ENCODE measurements at places on chromosomes 5 and 9. TPM values are rescaled to one million over a fixed set of nuclear protein-coding genes. Genes with fewer than 3 reads are reported as not detected.

DNA sequence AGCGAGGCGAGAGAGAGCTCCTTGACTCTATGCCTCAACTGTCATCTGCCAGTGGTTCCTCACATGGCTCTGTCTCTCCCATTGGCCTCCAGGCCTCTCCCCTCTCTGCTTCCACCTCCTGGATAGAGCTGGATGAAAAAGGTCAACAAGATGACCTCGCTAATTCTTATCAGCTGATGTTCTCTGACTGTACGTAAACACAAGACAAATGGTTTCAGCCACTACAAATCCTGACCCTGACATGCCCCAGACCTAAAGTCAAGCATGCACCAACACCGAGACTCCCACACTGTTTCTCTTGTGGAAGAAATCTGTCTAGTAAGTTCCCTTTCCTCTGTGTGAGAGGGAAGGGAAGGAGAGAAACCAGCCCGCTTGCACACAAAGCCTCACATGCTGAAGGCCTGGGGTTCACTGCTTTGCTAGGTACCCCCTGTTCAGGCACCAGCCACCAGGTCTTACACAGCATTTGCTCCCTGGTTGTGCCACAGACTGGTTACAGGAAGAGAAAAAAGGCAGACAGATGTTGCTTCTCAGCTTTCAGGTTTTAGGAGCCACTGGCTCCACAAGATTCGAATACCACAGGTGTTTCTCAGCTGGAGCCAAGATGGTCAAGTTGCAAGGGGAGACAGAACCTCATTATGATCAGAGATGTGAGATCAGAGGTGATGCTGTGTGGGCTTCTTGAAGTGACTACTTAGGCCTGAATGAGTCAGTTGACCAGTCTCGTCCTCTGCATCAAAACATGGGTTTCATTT is 592.5 kb downstream of the CCDC171 start:
- DNase-seq = no peak

DNA sequence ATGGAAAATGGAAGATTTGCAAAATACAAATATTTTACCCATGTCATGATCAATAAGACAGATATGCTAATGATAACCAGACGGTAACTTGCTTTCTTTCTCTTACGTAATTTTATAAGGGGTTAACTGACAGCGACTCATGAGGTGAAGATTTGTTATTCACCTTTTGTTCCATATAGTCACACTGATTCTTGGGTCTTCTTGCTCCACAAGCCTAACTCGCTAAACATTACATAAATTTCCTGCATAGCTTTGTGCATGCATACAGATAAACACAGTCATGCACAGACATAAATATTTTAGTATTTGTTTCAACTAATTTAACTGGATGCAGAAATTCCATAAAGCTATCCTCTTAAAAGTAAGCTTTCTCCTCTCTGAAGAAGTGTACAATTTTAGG is 225.9 kb downstream of the VPS13A start:
- no peak for DNase-seq

DNA sequence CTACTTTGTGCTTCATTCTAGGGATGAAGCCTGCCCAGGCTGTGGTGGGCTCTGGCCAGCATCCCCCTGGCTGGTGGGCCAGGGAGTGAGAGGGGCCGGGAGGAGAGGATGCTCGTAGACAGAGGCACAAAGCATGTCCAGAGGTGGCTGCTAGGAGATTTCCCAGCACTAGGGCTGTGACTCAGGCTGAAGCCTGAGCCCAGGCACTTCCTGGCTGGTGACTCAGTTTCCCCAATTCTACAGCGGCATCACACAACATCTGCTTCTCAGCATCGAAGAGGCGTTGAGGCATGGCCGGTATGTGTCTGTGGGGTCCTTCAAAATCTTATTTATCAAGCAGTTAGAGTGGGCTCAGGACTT is 55.6 kb downstream of the DUSP1 start:
- DNase-seq = no peak

- no peak for DNase-seq
Observed at GRCh38 chr5:85453026-85453349, 1068.3 kb upstream of the EDIL3 start.

GRCh38 chr5:68032216-68032762 is 183.3 kb upstream of the PIK3R1 start:
- no peak for DNase-seq

DNA sequence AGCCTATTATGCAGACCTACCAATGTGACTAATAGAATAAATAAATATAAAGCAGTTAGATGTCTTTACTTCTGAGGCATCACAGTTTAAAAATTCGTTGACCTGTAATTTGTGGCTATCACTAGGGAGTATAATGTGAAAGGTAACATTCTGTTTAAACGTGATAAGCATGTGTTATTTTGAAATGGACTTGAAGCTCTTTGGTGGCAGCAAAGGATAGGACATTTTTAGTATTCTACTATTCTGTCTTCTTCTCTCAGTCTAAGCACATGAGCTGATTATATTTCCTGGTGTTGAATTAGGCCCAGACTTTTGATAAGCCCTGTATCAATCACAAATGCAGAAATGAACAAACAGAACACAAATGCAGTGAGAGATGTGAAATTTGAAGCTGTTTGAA is 974.0 kb upstream of the CDH10 start:
- DNase-seq = no peak

- DNase-seq = no peak
Observed at GRCh38 chr5:180596668-180597231, 5.5 kb upstream of the SCGB3A1 start.

FBXL7 gene
- total RNA-seq = 21.1 TPM

- no peak for DNase-seq
Observed at GRCh38 chr9:114991861-114992260, 61.5 kb upstream of the TNFSF8 start.

- no peak for DNase-seq
Observed at GRCh38 chr5:95973793-95974325, 12.2 kb upstream of the ELL2 start.

DNA sequence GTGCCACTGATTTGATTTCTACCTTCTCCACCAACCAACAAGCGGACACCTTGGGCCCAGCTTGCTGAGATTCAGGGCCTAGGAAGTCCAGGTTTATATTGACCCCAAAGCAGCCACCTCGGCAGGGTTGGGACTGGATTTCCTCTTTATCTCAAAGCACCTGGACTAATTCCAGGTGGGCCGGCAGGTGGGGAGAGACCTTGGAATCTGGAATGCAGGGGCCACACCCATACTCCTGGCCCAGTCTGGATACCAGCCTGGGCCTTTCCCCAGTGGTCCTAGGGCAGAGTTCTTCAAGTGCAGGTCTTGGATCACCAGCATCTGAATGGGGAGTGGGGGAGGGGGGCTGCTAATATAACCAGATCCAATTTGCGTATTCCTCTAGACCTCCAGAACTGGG is 93.1 kb downstream of the PCDH1 start:
- DNase-seq = no peak

PTGES2 gene
- total RNA-seq = 101 TPM

- DNase-seq = no peak
Observed at GRCh38 chr9:10050016-10050415, 562.8 kb downstream of the PTPRD start.

GRCh38 chr9:38284588-38285051 is 107.9 kb upstream of the ALDH1B1 start:
- no peak for DNase-seq

- DNase-seq = no peak
Observed at GRCh38 chr9:126723807-126724172, 81.0 kb upstream of the ZBTB43 start.

PCDHGA12 gene
- 10.6 TPM for total RNA-seq

C5orf63 gene
- 0.98 TPM for total RNA-seq

GRCh38 chr5:118789366-118789765 is 199.0 kb downstream of the DTWD2 start:
- no peak for DNase-seq

DNA sequence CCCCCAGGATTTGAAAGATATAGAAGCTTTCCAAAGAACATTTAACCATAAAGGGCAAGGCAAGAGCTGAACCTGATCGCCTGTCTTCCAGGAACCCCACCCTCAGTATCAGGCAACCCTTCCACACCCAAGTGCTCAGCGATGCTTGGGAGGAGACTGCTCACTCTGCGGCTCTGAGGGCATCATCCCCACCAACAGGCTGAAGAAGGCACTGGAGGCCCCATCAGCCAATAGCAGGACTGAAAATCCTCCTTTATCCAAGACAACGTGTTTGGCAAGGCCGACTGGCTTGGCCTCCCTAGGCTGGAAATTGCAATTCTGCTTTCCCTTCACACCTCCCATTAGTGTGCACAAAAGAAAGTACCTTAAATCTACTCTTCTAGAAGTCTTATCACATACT is 1.4 kb upstream of the PPP2CA start:
- DNase-seq = no peak

ENTREP1 gene
- 12.5 TPM for total RNA-seq

DNA sequence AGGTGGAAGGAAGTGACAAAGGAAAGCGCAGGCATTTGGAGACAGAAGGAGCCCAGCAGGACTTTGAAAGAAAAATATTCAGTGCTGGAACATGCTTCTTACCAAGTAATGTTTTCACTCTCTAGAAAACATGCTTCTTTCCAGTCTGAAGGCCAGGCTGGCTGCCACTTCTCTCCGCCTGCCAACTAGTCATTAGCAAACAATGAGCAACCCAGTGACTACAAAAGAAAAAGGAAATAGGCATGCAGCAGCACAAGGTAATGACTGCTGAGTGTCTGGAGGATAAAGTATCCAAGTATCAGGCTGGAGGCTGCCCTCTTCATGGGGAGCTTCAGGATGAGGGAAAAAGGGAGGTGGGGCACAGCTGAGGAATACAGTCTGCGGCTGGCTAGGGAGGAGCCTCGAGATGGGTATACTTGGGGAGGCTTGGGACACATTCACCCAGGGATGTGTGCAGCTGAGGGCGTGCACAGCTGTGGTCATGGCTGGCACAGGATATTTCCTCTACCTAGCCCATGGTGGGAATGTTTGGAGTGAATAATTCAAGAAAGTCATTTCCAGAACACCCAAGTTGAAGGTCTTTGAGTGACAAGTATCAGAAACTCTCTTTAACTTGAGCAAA is 161.5 kb upstream of the KIF2A start:
- no peak for DNase-seq

GRCh38 chr9:135606885-135607259 is 32.5 kb downstream of the GLT6D1 start:
- DNase-seq = no peak

GRCh38 chr9:94443032-94443722 is 111.7 kb upstream of the PCAT7 start:
- no peak for DNase-seq

All from vagina (tissue), 2 donors.